ENCODE measurements at places on chromosomes 6 and 20.

- DNase-seq = no peak
- no peaks in the 10 kb centered on the region for H3K4me1 ChIP-seq
- H3K4me3 ChIP-seq = no peak overlapping the region
- H3K36me3 ChIP-seq = no peaks in the 10 kb centered on the region
Observed at GRCh38 chr6:155578251-155578650, 122.6 kb upstream of the NOX3 start.

DNA sequence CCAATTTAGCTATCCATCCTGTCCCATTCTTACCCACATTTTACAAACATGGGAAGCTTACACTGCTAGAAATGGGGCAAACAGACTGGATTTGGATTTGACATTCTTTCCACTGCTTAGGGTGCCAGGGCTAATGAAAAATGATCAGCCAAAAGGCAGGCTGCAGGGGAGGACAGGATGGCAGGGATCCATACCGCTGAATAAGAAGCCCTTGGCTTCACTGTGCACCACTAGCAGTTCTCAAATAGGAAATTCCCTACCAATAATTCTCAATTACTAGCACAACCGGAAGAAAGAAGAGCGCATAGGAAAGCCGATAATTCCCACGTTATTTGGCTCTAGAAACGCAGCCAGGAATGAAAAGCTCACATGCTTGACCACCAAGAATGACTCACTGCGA lies 73.1 kb downstream of the NDUFAF5 start:
- no peak overlapping the region for H3K4me3 ChIP-seq
- no peaks in the 10 kb centered on the region for H3K4me1 ChIP-seq
- no peaks in the 10 kb centered on the region for H3K27me3 ChIP-seq

DNA sequence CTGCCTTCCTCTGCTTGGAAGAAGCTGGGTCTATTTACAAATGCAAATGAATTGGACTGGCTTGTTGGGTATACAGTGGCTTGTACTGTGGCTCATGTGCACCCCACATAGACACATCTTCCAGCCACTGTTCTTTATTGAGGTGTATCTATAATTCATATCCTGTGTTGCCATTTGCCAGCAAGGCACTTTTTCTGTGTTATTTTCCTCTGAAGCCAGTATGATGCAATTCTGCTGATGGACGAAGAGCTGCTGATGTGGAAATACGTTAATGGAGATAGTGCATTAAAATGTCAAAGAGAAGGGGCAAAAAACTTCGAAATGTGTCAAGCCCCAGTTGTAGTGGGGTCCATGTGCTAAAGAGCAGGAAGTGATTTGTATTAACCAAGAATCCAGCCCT lies 167.5 kb downstream of the TMEM242 start:
- H3K36me3 ChIP-seq = peaks cover 35% of the 10 kb centered on the region
- no peaks in the 10 kb centered on the region for H3K27me3 ChIP-seq
- H3K4me3 ChIP-seq = no peak overlapping the region
- H3K4me1 ChIP-seq = no peaks in the 10 kb centered on the region
- no peak overlapping the region for H3K27ac ChIP-seq

DNA sequence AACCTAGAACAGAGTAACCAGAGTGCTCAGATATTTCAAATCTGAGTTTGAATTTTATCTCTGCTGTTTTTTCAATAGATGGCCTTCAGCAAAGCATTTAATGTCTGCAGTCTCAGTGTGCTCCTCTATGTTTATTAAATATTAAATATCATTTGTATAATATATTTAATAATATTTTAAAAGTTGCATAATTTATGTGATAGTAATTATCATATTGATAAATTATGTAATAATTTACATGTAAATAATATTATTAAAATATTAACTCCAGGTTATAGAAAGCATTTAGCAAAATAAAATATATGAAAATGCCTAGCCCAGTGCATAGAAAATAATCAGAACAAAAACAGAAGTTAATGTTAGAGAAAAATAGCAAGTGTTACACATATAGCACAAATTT lies 930.0 kb upstream of the SLC35B3 start:
- H3K27ac ChIP-seq = no peak overlapping the region
- H3K4me1 ChIP-seq = no peaks in the 10 kb centered on the region
- H3K36me3 ChIP-seq = no peaks in the 10 kb centered on the region
- DNase-seq = no peak

- no peaks in the 10 kb centered on the region for H3K4me1 ChIP-seq
- H3K36me3 ChIP-seq = no peaks in the 10 kb centered on the region
- no peaks in the 10 kb centered on the region for H3K27me3 ChIP-seq
- no peak for DNase-seq
Observed at GRCh38 chr6:150691463-150691862, 91.8 kb downstream of the PLEKHG1 start.

- H3K36me3 ChIP-seq = peaks cover 69% of the 10 kb centered on the region
- no peaks in the 10 kb centered on the region for H3K27me3 ChIP-seq
- H3K4me1 ChIP-seq = no peaks in the 10 kb centered on the region
- H3K27ac ChIP-seq = peak overlapping the region; percentile 47
Observed at GRCh38 chr6:56499095-56499494, 143.6 kb downstream of the DST start.

DNA sequence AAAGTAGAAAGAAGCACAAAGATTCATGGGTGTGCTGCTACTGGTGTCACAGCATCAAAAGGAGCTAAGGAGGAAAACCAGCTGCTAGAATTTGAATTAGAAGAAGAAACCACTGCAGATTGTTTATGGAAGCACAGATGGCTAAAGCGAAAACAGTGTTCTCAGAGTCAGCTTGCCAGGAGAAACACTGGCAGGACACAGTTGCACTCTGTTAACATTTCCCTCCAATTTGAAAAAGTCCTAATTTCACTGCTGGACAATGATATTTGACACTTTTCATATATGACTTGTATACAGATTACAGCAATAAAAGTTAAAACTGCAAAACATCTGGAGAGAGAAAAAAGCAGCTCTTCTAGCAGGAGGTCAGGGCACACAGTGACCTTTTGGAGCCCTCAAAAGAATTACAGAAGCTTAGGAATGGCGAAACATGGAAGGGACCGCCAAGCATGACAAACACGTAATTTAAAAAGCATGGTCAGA lies 314.5 kb downstream of the COL12A1 start:
- H3K27me3 ChIP-seq = no peaks in the 10 kb centered on the region
- H3K4me1 ChIP-seq = peaks cover 17% of the 10 kb centered on the region
- H3K27ac ChIP-seq = peak overlapping the region; percentile 29
- H3K4me3 ChIP-seq = no peak overlapping the region
- H3K36me3 ChIP-seq = no peaks in the 10 kb centered on the region
